ENCODE measurements at places on chromosomes 13 and 19. TPM values are rescaled to one million over a fixed set of nuclear protein-coding genes. Genes with fewer than 3 reads are reported as not detected.

- no peak for DNase-seq
Measured at GRCh38 chr19:38323291-38323690, 3.6 kb downstream of the KCNK6 start.

GRCh38 chr19:821825-822503, at the start of gene PLPPR3:
TSS of gene PLPPR3 (minus strand) at chr19:821955. CDS start at chr19:821559, 396 bp downstream.
- DNase-seq = no peak

GRCh38 chr13:53782488-53782961, 753.9 kb downstream of the OLFM4 start:
- no peak for DNase-seq

DNA sequence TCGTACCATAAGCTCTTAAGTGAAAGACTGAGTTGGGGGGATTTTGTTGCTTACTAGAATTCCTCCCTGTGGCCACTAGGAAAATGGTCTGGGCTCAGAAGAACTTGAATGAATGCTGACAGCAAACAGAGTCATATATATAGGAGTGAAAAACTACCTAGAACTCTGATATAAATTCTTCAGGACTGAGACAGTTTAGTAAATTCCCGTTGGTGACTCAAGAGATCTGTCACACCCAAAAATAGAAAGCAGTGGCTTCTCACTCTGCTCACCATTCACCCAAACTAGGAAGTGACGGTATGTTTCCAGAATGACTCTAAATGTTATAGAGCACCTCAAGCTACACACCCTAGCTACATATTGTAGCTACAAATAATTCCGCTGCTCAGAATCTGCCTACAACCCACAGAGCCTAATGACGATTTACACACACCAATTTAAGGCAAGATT, 116.2 kb downstream of the TBC1D4 start:
- no peak for DNase-seq

DNA sequence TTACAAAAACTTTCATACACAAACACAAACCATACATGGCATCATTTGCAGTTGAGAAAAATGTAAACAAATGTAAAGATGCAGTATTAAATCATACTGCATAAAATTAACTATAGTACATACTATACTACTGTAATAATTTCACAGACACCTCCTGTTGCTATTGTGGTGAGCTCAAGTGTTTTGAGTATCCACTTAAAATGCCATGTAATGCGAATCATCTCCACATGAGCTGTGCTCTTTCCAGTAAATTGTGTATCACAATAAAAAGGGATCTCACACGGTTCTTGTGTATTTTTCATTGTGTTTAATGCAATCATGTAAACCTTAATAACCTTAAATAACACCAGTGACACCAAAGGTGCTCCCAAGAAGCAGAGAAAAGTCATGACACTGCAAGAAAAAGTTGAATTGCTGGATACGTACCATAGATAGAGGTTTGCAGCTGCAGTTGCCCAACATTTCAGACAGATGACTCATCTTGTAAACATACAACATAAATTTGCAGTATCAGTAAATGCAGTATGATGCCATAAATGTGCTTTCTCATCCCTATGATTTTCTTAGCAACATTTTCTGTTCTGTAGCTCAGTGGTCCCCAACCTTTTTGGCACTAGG, 166.6 kb downstream of the RAP2A start:
- DNase-seq = no peak

- DNase-seq = no peak
Measured at GRCh38 chr19:55614711-55615542, 9.4 kb downstream of the ZNF784 start.

UBE2L5 gene
- total RNA-seq = not detected

- no peak for DNase-seq
Measured at GRCh38 chr13:79871594-79871993, 390.6 kb downstream of the NDFIP2 start.

NAT14 gene
- total RNA-seq = 10.3 TPM

GRCh38 chr19:11092181-11092538, 2.9 kb downstream of the LDLR start:
- DNase-seq = no peak

- no peak for DNase-seq
Measured at GRCh38 chr13:111883571-111884343, 183.2 kb upstream of the SOX1 start.

GRCh38 chr19:35642798-35643254, 1.3 kb downstream of the ETV2 start:
- no peak for DNase-seq

DNA sequence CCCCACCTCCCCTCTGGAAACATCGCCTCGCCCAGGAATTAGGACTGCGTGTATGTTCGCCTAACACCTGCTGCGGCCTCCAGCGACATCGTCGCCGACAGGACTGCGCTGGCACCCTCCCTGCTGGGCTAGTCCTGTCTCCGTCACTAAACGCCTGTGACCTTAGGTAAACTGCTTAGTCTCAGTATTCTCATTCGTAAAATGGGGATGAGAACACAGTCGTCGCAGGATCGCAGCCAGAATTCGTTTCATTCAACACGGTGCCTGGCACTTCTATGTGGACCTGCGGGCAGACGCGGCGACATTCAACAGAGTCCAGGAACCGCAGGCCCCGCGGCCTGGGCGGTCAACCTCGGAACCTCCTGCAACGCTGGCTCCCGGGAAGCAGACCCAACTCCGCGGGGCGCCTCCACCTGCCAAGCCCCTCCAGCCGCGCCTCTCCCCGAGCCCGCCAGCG, 485 bp downstream of the CRYL1 start:
- peak; percentile 88 for DNase-seq

- DNase-seq = peak; percentile 63
Measured at GRCh38 chr19:18845961-18846360, 14.2 kb downstream of the UPF1 start.

- DNase-seq = no peak
Measured at GRCh38 chr13:85216576-85216975, 582.6 kb downstream of the SLITRK6 start.

DNA sequence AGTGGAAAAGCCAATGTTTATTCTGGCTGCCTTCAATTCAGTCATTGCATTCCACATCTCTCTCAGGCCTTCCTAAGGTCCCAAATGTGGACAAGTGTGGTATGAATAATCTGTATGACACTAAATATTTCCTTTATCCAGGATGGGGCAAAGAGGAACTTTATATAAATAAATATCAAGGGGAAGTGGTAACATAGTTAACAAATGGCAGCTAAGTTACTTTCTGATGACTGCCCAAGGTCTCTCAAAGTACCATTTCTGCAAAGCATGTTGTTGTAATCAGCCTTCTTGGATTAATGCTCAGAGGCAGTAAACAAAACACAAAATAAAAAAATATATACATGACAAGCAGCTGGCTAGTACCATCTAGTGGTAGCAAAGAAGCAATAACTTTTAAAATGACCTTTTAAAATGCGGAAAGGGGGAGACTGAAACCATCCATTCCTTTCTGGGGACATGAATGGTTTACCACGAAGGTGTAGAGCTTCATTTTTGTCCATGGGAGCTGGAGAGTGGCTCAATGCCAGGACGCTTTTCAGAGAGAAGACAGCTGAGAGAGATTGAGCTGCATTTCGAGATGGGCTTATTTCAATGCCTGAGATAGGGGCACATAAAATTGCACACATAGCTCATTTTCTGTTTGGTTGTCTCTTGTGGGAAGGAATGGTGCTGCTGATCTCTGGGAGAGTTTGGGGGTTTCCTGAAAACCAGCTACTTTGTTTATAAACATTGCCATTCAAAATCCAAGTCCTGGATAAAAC, 259.2 kb downstream of the RFC3 start:
- no peak for DNase-seq

GRCh38 chr19:10983026-10983425, 22.2 kb downstream of the SMARCA4 start:
- DNase-seq = no peak

GRCh38 chr13:44234566-44234965, 139.1 kb upstream of the SERP2 start:
- no peak for DNase-seq

- peak; percentile 37 for DNase-seq
Measured at GRCh38 chr19:48678201-48678600, 5.4 kb upstream of the NTN5 start.

NKG7 gene
- total RNA-seq = 78.5 TPM

DNA sequence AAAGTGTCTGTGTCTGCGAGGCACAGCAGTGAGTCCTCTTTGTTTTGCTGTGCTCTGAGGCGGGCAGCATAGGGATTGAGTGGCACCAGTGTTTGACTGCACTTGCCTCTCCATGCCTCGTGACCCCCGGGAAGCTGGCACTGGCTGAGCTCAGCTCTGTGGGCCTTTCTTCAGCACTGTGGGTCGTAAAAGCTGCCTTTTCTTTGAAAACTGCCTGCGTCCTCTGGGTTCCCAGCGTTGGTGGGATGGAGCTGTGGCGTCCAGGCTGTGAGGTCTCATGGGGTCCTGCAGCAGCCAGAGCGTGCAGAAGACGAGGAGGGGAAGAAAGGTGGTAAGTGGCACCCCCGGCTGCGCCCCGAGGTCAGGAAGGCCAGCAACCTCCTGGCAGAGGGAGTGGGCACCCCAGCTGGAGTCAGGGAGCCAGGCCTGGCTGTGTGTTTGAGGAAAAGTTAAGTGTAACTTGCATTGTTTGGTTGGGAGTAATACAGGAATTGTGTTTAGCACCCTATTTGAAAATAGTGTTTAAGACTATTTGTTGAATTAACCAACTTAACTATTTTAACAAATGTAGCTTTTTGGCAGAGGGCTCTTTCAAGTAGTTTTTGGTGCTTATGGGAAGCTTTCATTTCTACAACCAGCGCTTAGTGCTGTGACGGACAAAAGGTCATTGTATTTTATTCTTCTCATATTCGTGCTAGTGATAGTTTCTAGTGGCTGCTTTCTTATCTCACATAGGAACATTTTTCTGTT, 79.3 kb upstream of the TEX29 start:
- no peak for DNase-seq

DNA sequence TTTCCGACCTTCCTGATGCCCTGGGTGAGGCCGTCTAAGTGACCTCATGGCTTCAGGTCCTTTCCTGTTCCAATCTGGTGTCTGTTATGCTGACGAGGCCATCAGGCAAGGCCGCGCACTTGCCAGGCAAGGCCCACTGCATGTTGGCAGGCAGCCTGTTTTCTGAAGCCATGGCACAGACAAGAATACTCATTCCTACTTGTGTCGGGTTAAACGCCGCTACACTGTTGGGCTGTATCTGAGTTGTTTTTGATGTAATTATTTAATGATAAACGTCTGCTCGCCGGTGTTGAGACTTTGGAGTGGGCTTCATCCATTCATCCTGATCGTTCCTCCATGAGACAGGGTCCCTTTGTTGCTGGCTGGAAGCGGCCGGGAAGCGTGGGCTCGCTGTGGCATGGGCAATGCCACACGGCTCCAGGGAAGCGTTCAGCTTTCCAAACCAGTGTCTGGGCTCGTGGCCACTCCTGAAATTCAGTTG, 92.1 kb downstream of the ATP11A start:
- DNase-seq = no peak

B3GNT8 gene
- 11.4 TPM for total RNA-seq

- no peak for DNase-seq
Measured at GRCh38 chr19:4015705-4016402, 8.3 kb downstream of the PIAS4 start.

- DNase-seq = peak; percentile 23
Measured at GRCh38 chr19:38671654-38672053, 24.2 kb downstream of the ACTN4 start.

UHRF1 gene
- 10.8 TPM for total RNA-seq

GRCh38 chr13:113816946-113817859, 46.7 kb downstream of the GAS6 start:
- peak; percentile 92 for DNase-seq

RFXAP gene
- total RNA-seq = 5.7 TPM

- DNase-seq = peak; percentile 76
Measured at GRCh38 chr19:39428283-39429112, 7.3 kb downstream of the RPS16 start.
